GM19239 (cell line): ENCODE measurements at places on chromosomes 3 and 15.

GRCh38 chr15:64349375-64349774 lies 6.6 kb downstream of the CSNK1G1 start:
- no peak for DNase-seq

- no peak for DNase-seq
These were observed 21.1 kb downstream of the MAPK6 start for GRCh38 chr15:52039925-52040781.

GRCh38 chr3:113065336-113065735 lies 74.6 kb downstream of the GTPBP8 start:
- no peak for DNase-seq

- no peak for DNase-seq
These were observed 39.9 kb downstream of the PLCH1 start for GRCh38 chr3:155704771-155705559.

- no peak for DNase-seq
These were observed 704.8 kb upstream of the CBLB start for GRCh38 chr3:106573605-106574004.
